DMS53 (cell line): ENCODE measurements at places on chromosomes 1 and 21.

- DNase-seq = peak; percentile 40
Measured at GRCh38 chr1:14915356-14916054, 238.0 kb upstream of the TMEM51 start.

GRCh38 chr1:58785442-58786058 lies 1.7 kb upstream of the JUN start:
- DNase-seq = peak; percentile 98

DNA sequence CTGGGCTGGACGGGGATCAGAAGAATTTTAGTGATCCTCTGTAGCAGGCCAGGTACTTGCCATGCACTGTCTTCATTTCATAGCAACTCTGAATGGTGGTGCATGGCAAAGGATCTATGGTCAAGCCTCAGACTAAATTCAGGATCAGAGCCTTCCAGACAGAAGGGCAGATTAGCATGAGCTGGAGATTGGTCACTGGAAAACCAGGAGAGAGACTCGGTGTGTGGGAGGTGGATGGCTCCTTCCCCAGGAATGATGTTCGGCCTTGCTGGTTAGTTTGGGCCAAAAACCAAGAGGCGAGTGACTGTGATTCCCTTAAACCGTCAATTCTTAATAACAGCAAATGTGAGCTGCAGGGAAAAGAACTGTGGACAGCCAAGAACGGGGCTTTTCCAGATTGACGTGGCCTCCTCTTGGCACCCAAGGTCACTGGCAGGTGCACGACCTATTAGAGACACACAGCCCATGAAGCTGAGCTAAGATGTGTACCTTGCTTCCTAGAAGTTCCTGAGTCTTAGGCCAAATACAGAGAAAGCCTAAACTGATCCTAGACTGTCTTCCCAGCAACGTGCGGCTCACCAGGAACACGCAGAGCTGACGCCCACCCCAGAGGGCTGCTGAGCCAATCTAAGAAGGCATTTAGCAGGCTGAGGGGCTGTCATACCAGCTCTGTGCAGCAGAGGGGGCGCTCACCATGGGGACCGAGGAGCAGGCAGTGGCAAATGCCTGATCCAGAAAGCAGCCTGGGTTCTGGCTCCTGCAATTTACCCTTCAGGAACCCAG lies 18.5 kb downstream of the ALDH4A1 start:
- DNase-seq = peak; percentile 69

GRCh38 chr1:37570528-37571334 lies 14.0 kb downstream of the DNALI1 start:
- DNase-seq = no peak

- DNase-seq = no peak
Measured at GRCh38 chr1:100950781-100951180, 54.9 kb downstream of the SLC30A7 start.

DNA sequence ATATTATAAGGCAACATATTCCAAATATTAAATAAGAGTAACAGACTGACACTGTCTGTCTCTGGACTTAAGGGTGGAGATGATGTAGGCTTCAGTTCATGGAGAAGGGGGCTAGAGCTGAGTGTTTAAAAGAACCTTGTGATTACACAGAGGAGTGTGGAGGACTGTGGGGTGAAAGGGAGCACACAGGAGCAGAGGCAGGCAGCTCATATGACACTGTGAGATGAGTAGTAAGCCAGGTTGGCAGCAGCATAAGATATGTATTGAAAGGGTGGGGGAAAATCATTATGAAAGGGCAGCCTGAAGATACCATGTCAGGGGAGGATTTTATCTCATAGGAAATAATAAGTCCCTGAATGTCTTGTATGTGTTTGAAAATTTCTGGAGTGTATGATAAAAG lies 104.5 kb downstream of the AK5 start:
- no peak for DNase-seq

DNA sequence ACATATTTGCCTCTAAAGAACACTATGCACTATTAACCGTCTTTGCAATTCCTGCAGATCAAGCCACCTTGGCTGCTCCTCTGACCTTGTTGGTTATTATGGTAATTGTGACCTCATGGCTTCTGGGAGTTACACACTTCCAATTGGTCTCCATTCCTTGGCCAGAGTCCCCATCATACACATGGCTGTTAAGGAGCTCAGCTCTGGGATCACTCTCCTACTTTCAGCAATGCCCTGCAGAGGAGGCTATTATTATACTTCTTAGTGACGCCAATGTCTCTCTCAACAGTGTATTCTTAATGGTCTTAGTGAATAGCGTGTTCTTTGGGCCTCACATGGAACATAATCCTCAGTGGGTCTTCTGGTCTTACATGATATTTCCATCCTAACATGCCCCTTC lies 10.0 kb upstream of the JAK1 start:
- no peak for DNase-seq

DNA sequence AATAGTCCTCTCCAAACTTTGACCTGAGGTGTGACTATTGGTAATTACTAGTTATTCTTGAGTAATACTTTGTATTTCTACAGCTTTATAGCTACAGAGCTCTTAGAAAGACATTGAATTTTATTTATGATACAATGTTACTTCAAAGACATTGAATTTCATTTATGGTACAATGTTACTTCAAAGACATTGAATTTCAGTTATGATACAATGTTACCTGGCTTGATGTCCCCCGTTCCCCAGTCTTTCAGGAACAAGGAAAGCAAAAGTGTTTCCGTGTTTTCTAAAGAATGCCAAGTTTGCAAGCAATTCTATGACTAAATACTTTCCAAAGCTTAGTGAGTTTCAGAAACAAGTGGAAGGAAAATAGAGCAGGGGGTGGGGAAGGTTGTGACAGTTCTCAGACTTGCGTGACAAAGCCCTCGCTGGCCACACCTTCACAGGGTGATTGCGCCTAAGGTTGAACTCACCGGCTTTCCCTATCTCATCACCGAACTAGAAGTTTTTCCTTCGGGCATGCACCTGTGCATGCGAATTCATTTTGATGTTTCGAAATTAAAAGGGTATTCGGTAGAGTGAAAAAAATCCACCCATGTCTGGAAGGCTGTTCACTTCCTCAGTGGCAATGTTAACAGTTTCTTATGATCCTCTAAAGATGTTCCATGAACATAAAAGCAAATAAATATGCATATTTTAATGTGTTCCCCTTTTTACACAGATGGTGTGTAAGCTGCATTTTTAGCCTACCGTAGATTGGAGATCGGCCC lies 909 bp upstream of the PAXBP1 start:
- peak; percentile 71 for DNase-seq

DNA sequence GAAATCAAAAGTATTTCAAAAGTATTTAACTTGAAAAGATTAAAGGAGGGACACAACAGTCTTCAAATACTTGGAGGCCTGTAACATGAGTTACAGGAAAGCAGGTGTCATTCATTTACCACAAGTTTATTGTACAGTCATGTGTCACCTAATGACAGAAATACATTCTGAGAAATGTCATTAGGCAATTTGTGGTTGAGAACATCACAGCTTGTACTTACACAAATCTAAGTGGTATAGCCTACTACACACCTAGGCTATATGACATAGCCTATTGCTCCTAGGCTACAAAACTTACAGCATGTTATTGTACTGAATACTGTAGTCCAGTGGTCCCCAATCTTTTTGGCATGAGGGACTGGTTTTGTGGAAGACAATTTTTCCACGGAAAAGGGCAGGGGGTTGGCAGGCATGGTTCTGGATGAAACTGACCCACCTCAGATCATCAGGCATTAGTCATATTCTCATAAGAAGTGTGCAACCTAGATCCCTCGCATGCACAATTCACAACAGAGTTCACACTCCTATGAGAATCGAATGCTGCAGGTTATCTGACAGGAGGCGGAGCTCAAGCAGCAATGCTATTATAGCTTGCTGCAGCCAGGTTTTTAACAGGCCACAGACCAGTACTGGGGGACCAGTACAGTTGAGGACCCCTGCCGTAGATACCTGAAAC lies 25.0 kb upstream of the PHTF1 start:
- DNase-seq = no peak

DNA sequence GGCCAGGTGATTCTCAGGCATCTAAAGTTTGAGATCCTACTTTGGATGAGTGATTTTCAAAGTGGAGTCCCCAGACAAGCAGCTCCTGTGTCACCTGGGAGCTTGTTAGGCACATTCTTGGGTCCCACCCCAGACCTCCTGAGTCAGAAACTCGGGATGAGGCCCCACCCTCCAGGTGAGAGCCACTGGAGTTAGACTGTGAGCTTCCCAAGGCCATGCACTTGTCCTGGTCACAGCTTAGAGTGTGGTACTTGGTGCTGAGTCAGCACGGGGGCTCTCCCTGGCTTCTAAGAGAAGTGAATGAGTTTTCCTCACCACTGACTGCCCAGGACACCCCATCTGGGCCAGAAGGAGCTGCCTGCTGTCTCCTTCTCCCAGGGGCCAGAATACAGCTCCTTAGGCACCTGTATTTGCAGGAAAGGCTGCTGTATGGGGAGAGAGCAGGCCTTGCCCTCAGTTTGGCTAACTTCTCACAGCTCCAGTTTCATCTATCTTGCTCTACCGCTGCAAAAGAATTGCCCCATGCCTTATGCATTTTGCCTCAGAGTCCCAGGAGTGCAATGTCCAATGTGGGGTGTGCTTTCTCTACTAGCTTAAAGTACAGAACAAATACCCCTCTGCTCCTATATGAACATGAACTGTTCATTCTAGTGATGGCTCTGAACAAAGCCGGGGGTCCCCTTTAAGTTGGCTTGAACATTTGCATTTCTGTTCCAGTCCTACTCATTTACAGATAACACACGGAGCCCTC lies 98.1 kb downstream of the PSMG1 start:
- no peak for DNase-seq

GRCh38 chr1:119012383-119012782 lies 24.2 kb upstream of the TBX15 start:
- DNase-seq = no peak

GRCh38 chr1:182995894-182996293 lies 27.3 kb upstream of the LAMC1 start:
- DNase-seq = no peak

DNA sequence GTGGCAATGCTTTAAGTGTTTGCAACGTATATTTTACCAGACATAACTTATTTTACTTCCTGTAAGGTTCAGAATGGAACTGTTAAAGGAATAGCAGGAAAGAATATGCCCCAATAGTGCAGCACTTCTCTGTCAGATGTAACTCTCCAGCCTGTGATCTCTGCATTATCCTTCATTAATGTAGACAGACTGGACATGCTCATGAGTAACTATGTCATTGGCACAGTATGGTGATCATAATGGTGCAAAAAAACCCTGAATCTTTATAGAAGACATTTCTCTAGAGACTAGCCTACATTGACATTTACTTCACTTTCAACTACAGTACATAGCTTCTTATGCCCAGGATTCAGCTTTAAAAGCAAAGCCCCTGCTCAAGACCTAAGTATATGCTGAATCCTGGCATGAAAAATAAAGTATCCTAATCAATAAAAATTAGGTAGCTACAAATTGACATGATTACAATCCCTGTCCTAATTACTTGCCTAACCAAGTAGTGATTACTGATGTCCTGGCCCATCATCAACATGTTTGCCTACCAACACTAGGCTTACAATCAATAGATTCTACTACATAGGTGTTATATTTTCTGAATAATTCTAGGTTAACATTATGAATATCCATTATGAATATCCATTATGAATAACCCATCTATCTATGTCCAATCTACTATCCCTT lies 13.9 kb downstream of the COX20 start:
- DNase-seq = no peak

DNA sequence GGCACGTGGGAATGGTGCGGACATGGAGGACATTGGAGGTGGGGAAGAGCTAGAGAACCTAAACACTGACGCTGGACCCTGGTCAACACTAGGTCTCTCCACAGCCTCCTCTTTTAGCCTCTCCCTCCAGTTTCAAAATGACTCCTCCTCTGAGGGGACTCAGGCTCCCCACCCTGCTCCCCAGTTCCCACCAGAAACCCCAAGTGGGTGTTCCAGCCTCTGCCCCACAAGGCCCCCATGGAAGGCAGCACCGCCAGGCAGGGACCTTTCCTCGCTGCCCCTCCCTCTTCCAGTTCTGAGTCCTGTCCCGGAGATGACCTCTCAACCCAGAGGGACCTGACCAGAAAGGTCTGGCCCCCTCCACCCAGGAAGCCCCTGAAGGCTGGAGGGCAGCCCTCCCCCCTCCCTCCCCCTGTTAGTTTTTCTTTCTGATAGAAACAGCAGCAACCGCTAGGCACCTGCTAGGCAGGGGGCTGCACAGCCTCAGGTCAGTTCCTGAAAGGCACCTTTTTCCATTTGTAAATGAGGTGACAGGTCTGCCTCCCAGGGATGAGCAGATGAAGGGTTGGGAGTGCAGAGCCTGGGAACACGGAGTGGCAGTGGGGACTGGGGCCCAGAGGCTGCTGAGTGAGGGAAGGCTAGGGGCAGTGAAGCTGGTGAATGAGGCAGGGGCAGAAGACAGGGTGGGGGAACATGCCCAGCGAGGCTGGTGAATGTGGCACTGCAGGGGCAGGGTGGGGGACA lies 9.3 kb upstream of the ITGB2 start:
- DNase-seq = no peak

DNA sequence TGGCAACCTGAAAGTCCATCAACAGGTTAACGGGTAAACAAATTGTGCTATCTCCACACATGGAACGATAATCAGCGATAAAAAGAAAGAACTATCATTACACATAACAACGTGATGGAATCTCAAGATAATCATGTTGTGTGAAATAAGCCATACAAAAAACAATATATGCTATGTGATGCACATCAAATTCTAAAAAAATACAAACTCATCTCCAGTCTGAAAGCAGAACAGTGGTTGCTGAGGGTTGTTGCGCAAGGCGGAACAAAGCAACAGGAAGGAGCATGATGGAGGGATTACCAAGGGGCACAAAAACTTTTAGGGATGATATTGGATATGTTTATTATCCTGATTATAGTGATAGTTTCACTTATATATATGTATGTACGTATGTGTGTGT lies 324.8 kb downstream of the VAV3 start:
- DNase-seq = no peak

GRCh38 chr1:72140222-72140621 lies 142.1 kb downstream of the NEGR1 start:
- DNase-seq = peak; percentile 36

DNA sequence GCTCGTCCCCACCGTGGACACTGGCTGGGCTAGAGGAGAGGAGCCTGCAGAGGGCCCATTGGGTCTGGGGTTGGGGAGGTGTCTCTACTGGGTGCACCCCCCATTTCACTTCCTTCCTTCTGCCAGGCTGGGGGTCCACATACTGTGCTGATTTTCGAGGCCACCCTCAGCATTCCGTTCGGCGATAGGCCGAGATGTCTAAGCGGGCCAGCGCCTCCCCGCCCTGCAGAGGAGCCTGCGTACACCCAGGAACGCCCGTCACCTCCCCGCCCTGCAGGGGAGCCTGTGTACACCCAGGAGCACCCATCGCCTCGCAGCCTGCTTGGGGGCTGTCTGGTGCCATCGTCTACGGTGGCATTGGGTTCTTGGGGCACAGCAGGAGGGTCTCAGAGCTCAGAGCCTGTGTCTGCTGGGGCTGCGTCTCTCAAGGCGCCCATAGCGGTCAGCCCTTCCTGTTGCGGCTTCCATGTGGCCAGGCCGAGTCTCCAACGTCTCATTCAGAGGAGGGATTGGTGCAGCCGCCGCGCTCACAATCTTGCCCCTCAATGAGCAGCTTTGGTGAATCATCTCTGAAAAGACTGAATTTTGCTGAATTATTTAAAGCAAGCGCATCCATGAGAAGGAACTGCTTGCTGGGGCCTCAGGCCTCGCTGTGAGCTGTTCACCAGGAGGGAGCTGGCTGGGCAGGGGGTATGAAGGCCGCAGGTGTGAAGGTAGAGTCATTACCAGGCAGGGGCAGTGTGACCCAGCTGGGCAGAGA lies 30.7 kb upstream of the AGPAT3 start:
- no peak for DNase-seq
